ENCODE measurements at places on chromosomes 2 and 18. TPM values are rescaled to one million over a fixed set of nuclear protein-coding genes. Genes with fewer than 3 reads are reported as not detected.

- DNase-seq: no peak
Measured at GRCh38 chr2:140641163-140641562, 1489.7 kb downstream of the LRP1B start.

The DSC2 gene
- not detected for total RNA-seq

DNA sequence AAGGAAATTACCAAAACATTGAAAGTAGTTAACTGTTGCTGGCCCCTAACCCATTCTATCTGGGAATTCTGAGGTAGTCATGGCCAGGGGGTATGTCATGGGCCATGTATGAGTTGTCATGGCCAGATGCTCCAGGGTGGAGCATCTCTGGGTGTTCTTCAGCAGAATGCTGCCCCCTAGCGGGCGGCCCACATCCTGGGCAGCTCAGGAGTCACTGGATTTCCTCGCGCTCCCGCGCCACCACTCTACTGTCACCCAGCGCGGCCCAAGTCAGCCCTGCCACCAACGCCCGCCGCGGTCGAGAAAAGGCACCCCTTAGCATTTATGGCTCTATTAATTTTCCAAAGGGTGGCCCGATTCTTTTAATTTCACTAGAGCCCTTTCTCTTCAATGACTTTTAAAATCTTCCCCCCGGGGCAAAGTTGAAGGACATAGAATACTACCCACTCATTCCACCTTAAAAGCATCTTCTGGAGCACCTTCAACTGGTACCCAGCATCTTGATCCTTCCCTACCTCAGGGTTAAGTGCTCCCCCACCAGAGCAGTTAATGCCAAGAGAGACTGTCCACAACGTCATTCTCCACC lies 41.6 kb downstream of the PKDCC start:
- DNase-seq: peak; percentile 90

The PAX8 gene
- total RNA-seq: 0.63 TPM

GRCh38 chr2:10435820-10436204 lies 12.3 kb downstream of the ODC1 start:
- no peak for DNase-seq

All from activated CD8-positive, alpha-beta T cell treated with anti-CD3 and anti-CD28 coated beads for 36 hours (primary cell).